ENCODE measurements at places on chromosomes 7 and 10. TPM values are rescaled to one million over a fixed set of nuclear protein-coding genes. Genes with fewer than 3 reads are reported as not detected.
A peak's percentile ranks its signal among the peaks of the same experiment; 100 is the strongest.

DNA sequence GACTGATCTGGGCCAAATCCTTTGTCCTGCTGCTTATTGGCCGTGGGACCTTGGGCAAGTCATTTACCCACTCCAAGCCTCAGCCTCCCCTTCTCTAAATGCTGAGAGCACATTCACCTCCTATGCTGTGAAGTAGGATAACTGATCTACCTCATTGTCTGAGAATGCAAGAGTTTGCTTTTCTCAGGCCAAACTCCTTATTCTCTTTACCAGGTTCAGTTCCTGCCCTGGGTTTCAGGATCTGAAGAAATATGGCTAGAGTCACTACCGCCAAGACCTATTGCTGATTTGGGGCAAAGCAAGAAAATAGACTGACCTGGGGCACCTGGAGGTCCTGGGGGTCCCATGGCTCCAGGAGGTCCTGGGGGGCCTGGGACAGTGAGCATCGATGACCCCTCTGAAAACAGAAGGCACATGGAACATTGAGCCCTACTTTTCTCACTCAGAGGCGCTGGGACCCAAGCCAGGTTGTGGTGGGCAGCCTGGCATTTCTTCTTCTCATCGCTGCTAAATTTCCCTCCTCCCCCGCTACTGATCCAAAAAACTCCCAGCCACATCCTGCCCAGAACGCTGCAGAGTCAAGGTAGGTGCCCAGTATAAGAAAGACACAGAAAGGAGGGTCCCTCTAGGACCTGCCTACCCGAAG lies 42.4 kb downstream of the COL17A1 start:
- DNase-seq = no peak
- no peaks in the 10 kb centered on the region for H3K36me3 ChIP-seq
- no peak overlapping the region for H3K27ac ChIP-seq

- H3K4me1 ChIP-seq = peaks cover 69% of the 10 kb centered on the region
- no peak overlapping the region for H3K4me3 ChIP-seq
- H3K36me3 ChIP-seq = no peaks in the 10 kb centered on the region
- DNase-seq = no peak
Measured at GRCh38 chr10:112585960-112586359, 138.9 kb downstream of the VTI1A start.

DNA sequence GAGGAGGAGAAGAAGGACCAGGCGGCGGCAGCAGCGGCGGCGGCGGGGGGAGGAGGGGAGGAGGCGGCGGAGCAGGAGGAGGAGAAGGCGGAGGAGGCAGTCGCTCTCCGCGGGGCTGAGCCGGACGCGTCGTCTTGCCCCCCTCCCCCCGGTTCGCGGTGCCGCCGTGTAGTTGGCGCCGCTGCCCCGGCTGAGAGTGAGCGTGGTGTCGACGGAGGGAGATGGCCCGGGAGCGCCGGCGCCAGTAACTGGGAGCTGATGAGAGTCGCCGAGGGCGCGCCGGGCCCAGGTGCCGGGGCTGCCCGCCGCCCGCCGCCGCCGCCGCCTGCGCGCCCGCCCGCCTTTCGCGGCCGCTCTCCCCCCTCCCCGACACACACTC lies 257 bp downstream of the WAC start:
- H3K4me1 ChIP-seq = peaks cover 42% of the 10 kb centered on the region
- peaks cover 2% of the 10 kb centered on the region for H3K27me3 ChIP-seq
- peak overlapping the region; percentile 100 for H3K4me3 ChIP-seq
- H3K27ac ChIP-seq = peak overlapping the region; percentile 100

DNA sequence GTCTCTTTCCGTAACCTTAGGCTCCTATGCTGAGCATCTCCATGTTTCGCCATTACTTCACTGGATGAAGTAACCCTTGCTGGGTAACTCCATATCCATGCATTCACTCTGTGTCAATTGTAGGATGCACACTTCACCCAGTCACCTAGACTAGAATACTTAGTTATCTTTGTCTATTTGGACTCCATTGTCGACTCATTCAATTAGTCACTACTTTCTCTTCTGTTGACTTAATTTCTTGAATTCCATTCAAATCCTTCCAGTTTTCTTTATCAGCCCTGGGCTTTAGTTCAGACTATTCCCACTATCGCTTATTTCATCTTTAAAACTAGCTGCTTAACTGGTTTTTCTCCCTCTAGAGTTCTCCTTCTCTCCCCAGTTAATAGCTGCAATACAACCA lies 111.3 kb upstream of the TNS3 start:
- peaks cover 30% of the 10 kb centered on the region for H3K4me1 ChIP-seq
- DNase-seq = no peak
- H3K27ac ChIP-seq = no peak overlapping the region

GRCh38 chr7:144519925-144520324 lies 116.4 kb upstream of the NOBOX start:
- H3K4me3 ChIP-seq = no peak overlapping the region
- H3K36me3 ChIP-seq = no peaks in the 10 kb centered on the region
- no peaks in the 10 kb centered on the region for H3K4me1 ChIP-seq
- H3K27me3 ChIP-seq = no peaks in the 10 kb centered on the region
- no peak overlapping the region for H3K27ac ChIP-seq
- DNase-seq = no peak

DNA sequence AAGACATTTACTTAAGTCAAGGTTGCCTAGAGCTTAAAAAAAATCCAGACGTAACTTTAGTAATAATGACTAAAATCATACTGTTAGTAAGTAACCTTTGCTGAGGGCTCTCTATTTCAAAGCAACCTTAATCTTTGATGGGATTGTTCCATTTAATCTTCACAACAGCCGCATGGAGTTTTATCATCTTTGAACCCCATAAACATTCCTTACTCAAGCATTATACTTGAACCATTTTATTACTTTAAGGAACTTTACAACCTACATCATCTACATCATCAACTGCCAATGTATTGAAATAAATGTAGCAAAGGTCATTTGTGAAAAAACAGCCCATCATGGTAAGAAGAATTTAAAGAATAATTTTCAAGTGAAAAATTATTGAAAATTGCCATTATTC lies 22.9 kb upstream of the CACNB2 start:
- DNase-seq = no peak
- H3K27me3 ChIP-seq = no peaks in the 10 kb centered on the region
- H3K36me3 ChIP-seq = no peaks in the 10 kb centered on the region
- no peak overlapping the region for H3K27ac ChIP-seq
- no peaks in the 10 kb centered on the region for H3K4me1 ChIP-seq

DNA sequence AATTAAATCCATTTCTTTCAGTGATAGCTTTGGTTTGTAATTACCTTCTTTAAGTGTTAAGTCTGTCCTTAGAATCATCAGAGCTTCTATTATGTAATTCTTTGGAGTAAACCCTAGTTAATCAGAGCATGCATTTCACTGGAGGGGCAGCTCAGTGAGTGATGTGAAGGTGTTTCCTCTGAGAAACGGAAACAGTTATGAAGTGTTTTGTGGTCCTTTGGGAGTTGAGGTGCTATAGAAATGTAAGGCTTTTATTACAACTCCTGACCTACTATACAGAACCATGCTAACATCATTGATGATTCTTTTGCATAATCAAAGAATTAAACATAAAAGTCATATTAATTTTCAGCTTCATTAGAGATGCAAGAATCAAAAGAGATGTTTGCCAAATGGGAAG lies 141.5 kb downstream of the EXOC4 start:
- no peak for DNase-seq
- H3K36me3 ChIP-seq = peaks cover 5% of the 10 kb centered on the region
- H3K27ac ChIP-seq = no peak overlapping the region
- no peaks in the 10 kb centered on the region for H3K4me1 ChIP-seq
- no peak overlapping the region for H3K4me3 ChIP-seq

- peaks cover 2% of the 10 kb centered on the region for H3K36me3 ChIP-seq
- no peak overlapping the region for H3K4me3 ChIP-seq
- DNase-seq = no peak
- H3K27ac ChIP-seq = no peak overlapping the region
- no peaks in the 10 kb centered on the region for H3K27me3 ChIP-seq
Measured at GRCh38 chr7:18715988-18716387, 220.4 kb downstream of the HDAC9 start.

GRCh38 chr10:13665516-13666262 lies 78.9 kb downstream of the PRPF18 start:
- DNase-seq = no peak
- H3K4me3 ChIP-seq = no peak overlapping the region
- H3K36me3 ChIP-seq = peaks cover 34% of the 10 kb centered on the region
- H3K27me3 ChIP-seq = no peaks in the 10 kb centered on the region

- peaks cover 4% of the 10 kb centered on the region for H3K36me3 ChIP-seq
- peak overlapping the region; percentile 65 for H3K4me3 ChIP-seq
- H3K4me1 ChIP-seq = peaks cover 32% of the 10 kb centered on the region
- no peak overlapping the region for H3K27ac ChIP-seq
Measured at GRCh38 chr7:122310119-122311021, 5.8 kb upstream of the FEZF1 start.

Gene TBC1D12
- 7.1 TPM for total RNA-seq

Gene TDRD1
- not detected for total RNA-seq

Gene SEMA3E
- 0.41 TPM for total RNA-seq

Data from neural crest cell (in vitro differentiated cells).